Colonic mucosa (tissue), 4 donors: ENCODE measurements at places on chromosomes 1 and 21.

- DNase-seq: peak; percentile 72
Observed at GRCh38 chr1:230753586-230754251, 6.5 kb downstream of the CAPN9 start.

DNA sequence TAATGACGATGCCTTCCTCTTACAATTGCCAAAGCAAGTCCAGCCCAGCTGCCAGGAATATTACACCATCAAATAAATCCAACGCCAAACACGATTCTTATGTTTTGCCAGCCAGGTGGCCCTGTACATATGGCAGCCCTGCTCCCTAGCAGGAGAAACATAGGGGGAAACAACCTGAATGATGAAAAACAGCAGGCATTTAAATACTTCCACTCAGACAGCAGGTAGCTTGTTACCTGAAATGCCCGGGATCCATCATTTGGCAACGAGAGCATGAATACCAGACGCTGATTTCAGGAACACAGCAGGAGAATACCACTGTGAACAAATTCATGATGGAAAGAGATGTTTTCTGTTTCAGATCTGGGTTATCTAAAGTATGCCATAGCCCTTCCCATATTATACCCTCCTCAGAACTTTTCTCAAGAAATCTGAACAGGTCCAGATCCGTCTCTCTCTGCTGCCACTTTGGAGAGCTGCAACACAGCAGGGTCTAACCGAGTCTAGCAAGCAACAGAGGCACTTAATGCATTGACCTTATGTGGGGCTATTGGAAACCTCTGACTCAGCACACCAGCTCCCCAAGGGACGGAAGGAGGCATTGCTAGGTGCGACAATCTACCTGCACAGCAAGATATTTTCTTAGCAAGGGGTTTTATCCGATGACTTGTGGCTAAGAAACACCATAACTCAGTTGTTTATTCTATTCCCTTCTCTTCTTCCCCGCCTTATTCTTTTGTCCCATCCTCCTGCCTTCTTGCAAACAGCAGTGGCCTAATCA, 166.3 kb downstream of the BARHL2 start:
- no peak for DNase-seq

DNA sequence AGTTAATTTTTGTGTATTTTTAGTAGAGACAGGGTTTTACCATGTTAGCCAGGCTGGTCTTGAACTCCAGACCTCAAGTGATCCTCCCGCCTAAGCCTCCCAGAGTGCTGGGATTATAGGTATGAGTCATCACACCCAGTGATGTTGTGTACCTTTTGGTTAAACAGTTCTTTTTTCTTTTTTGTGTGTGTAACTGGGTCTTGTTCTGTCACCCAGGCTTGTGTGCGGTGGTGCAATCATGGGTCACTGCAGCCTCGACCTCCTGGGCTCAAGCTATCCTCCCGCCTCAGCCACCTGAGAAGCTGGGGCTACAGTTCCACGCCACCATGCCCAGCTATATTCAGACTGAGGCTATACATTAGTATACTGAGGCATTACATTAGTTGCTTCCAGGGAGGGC, 37.8 kb downstream of the GABPB2 start:
- no peak for DNase-seq

GRCh38 chr1:153929981-153930948, 7.5 kb upstream of the GATAD2B start:
- no peak for DNase-seq

- DNase-seq: no peak
Observed at GRCh38 chr1:66747501-66747900, 4.8 kb upstream of the DYNLT5 start.

- DNase-seq: no peak
Observed at GRCh38 chr21:44866780-44867179, 6.7 kb downstream of the PTTG1IP start.

- DNase-seq: no peak
Observed at GRCh38 chr1:48870596-48870995, 93.9 kb upstream of the BEND5 start.

DNA sequence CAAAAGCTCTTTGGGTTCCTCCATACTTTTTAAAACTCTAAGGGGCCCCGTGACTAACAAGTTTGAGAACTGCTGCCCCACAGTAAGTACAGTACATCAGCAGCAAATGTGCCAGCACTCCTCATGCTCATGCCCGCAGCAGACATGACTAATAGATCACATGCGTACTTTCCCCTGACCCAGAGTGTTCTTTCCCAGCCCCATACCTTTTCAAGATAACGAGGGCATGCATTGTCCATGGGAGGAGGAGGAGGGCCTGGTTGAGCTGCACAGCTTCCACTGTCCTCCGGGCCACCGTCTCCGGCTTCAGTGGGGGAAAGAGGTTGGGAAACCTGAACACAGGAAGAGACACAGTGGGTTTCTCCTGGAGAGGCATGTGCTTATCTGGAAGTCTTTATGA, 45.5 kb downstream of the DHRS3 start:
- no peak for DNase-seq

DNA sequence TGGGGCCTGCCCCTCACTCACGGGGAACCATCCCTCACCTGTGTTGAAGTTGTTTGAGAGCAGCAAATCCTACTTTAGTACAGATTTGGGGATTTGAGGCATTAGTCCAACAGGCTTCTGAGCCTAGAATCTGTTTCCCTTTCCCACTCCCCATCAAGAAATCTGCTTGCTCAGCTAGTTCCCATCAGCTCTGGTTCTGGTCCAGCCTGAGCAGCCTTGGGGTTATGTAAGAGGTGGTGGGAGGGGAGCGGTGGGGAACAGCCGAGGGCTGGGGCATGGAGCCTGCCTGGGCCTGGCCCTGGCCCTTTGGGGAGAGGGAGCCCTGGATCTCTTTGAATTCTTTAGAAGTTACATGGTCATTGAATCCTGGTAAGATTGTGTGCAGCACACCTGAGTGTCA, 4.1 kb downstream of the GSTM5 start:
- no peak for DNase-seq

- DNase-seq: no peak
Observed at GRCh38 chr21:26115899-26116298, 54.7 kb downstream of the APP start.

DNA sequence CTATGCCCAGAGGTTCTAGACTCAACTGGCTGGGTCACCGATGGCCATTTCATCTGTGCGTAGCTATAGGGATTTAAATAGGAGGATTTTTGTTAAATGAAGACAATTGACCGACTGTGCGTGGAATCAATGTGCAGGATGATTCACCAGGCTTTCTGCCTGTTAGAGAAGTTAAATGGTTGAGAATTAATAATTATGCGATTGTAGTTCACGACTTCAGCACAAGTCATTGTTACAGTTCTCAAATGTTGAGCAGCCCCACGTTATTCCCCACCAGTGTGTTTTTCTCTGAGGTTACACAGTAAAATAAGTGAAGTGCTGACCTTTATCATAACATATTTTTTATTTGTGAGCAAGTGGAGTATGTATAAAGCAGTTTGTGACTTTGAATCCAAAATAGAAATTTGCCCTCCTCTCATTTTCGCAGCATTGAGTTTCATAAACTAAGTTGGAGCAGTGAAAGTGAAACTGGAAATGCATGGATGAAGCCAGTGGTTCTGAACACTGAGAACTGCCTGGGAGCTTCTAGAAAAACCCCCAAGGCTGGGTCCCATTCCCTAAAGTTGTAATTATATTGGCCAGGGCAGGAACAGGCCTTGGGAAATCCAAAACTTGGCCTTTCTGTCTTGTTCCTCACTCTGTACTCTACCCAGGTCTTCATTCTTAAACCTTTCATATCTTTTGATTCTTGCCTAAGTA, 102.6 kb downstream of the GALNT2 start:
- no peak for DNase-seq

GRCh38 chr1:30714536-30715090, 8.8 kb downstream of the MATN1 start:
- DNase-seq: no peak
